T follicular helper cell (primary cell): ENCODE measurements at places on chromosomes 13 and 19.

DNA sequence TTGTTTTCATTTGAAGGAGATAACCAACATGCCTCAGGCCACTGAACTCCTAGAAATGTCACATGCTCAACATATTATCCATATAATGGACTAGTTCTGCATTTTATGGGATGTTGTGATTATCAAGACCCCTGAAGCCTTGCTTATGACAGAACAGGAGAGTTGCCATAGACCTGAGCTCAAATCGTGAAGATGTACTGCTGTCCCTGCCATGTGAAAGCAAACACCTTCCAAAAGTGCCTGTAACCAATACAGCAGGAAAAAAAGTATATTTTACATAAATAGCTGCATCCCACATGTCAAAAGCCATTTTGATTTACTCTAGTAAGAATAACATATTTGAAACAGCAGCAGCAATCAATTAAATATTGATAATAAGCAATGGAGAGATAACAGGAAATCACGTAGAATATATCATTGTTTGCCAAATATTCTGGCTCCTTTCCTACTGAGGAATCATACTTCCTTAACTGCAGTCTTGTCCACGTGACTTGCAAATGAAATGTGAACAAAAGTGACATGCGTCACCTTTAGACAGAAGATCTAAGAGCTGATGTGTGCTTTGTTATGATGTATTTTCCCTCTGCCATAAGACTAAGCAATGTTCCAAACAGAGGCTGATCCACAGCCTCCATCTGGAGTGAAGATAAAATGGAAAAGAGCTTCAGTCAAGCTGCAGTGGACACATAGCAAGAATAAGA lies 33.5 kb downstream of the SLC25A30 start:
- DNase-seq: no peak

DNA sequence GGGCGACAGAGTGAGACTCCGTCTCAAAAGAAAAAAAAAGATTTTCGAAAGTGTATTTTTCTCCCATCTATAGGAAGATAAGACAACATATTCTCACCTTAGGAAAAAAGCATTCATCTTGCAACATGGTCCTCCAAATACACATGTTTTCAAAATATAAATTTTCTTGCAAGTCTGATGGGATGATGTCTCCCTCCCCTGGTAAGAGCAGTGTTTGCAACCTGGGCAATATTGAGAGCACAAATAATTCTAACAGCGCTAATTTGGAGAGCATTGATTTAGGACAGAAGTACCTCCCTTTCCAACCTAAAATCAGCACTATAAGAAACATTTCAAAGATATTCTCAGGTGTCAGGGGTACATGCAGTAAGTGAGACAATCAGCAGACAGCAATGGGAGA lies 61.0 kb upstream of the SHISA2 start:
- DNase-seq: no peak

GRCh38 chr13:76349700-76350099 lies 536.5 kb downstream of the KCTD12 start:
- DNase-seq: no peak

GRCh38 chr13:75139291-75139690 lies 342.7 kb downstream of the TBC1D4 start:
- DNase-seq: no peak

DNA sequence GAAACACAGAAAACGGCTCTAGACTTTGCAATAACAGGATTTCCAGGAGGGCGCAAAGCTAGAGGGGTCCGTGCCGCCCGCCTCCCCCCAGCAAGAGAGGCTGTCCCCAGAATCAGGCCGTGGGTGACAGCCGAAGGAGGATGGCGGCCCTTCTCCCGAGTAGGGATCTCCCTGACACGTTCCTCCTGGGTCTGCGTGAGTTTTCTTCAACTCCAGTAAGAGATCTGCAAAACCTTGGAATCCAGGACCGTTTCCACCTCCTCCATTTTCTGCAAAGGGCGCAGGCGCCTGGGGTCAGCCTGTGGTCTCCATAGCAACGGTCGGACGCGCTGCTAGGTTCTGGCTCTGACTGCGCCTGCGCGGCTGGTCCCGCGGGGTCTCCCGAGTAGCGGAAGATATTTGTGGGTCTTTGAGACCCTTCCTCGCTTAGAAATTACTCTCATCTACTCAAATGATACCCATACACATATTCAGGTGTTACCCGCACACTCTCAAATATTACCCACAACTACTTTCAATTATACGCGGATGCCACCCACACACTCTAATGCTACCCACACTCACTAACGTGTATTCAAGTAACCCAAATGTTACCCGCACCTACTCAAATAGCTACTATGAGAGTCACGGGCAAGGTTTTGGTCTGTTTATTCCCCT lies 2.1 kb downstream of the PNMA8C start:
- DNase-seq: no peak

DNA sequence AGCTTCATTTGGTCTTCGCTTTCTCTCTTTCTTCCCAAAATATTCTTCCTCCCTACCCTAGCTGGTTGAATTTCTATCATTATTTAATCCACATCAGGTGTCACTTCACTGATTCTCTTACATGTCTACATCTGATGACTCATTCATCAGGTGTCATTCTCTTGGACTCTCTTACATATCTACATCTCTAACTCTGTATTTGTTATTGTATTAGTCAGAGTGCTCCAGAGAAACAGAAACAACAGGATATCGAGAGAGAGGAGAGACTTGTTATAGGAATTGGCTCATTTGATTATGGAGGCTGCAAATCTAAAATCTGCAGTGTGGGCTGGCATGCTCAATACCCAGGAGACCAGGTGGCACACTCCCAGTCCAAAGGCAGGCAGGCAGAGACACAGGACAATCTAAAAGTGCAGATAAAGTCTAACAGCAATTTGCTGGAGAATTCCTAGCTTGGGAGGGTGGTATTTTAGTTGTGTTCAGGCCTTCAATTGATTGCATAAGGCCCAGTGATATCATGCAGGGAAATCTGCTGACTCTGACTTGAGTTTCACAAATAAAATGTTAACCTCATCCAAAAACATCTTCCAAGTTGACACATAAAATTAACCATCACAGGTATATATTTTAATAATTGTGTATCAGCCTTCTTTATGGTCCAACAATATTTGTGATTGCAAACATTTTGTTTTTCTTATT lies 541.4 kb upstream of the SLITRK5 start:
- no peak for DNase-seq

DNA sequence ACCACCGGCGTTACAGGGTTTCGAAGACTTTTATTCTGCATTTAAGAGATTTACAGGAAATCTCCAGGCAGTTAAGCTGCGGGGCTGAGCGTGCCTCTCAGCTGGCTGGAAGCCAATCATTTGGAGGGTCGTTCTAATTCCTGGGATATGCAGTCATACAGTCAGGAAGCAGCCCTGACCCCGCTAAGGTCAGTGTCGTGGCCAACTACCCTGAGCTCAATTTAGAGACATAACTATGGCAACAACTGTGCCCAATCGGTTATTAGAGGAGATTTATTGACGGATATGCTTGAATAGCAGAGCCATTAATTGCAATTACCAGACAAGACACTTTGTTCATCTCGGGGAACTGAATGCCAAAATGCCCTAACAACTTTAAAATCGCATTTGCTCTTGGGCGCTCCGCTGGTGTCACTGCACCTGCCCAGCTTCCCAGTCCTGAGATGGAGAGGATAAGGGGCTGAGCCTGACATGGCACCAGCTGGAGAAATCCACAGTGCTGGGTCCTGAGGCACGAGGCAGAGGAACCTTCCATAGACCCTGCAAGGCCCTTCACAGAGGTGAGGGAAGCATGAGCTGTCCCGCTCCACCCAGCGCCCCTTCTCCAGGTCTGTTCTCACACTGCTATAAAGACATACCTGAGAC lies 15.1 kb upstream of the ZNF507 start:
- DNase-seq: no peak

- DNase-seq: no peak
Measured at GRCh38 chr13:113589961-113590339, 5.4 kb downstream of the TFDP1 start.

DNA sequence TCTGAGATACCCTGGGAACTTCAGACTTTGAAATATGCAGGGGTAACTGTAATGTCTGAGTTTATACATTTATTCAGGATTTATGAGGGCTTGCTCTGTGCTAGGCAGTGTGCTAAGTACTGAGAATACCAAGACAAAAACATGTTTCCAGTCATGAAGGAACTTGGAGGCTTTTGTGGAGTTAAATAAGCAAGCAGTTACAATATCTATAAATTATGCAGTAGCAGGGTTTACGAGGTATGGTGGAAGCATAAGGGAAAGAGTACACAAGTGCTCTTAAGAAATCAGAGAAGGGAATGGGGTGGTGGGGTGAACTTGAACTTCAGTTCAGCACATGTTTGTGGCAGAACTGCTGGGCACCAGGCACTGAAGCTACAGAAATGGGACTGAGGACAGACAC lies 28.0 kb downstream of the MAB21L1 start:
- no peak for DNase-seq

DNA sequence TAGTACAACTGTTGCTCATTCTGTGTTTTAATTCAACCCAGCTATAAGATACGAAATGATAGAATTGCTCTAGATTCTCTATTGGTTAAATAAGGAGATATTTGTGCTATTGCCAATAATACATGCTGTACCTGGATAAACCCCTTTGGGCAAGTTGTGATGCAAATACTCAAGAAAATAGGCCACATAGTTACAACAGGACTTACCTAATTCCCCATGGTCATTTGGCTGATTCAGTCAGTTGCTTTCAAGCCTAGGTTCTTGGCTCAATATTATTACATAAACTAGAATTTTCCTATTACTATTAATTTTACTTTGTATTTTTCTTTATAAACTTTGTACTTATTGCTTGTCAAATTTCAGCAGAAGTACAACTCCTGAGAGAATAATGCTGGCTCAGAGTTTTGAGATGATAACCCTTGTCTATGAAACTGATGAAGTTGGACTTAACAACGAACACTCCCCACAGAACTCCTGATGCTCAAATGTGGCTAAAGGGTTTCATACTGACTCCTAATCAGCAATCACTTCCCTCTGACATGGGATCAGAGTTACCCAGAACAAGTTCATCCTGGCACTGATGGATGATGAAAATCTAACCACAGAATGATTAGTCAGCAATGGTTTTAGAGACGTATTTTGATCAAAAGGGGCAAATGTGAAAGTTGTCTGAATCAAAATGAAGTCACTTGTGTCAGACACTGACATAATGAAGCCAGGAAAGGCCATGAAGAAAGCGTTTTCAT lies 221.1 kb downstream of the ITGBL1 start:
- DNase-seq: no peak

DNA sequence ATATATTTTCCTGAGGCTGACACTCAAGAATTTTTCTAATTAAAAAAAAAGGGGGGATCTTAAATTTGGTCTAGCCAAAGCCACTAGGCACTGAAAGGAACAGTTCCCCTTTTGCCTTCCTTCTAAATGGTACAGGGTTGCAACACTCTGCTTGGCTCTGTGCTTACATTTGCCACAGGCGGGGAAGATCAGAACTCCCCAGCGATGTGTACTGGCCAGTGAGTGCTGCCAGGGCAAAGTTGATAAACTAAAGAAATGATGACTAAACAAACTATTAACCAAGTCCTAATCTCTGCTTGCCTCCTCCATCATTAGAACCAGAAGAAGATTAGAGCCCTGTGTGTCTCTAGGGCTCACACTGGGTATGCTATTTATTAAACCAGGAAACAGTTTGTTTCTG lies 75.3 kb upstream of the SCEL start:
- no peak for DNase-seq
